C1 segment of cervical spinal cord (tissue), 14 donors: ENCODE measurements at places on chromosomes 12 and 14.

DNA sequence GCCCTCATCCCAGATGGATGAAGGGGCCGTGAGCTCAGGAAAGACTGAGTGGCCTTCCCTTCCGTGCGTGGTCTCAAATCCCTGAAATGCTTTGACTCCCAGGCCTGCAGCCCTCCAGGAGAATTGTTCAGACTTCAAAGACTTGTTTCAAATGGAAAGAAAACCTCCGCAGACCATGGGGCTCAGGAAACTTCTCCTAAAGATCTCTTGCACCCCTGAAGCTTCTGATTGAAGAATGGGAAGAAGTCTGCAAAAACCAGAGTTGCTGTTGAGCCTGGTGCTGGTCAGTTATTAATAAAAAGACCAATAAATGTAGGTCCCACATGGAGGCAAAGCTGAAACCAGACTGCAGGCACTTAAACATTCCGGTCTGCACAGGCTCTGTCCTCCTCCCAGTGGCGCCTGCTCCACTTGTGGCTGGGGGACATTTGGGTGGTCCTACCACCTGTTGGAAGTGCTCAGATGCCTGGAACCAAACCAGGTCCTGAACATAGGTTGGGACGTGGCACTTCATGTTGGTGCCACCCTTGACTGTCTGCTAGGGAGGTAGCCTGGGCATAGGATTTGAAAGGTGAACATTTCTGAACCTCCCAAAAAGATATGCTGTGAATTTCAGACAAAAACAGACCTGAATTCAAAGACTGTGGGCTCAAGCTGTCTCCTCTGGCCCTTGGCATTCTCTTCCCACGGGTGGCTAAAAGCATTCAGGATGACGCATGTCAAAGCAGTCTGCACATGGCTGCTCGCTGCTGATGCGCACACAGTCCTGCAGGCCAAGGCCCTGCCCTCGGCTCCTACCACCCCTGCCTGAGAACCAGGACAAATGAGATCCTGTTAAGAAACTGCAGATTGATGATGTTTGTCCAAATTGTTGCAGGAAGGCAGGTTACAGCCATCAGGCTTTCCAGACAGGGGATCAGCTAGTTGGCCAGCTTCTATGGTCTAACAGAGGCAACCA lies 36.2 kb upstream of the MEG3 start:
- no peak for DNase-seq

- DNase-seq: no peak
Measured at GRCh38 chr14:106069804-106070625, 543.6 kb downstream of the TMEM121 start.

- DNase-seq: no peak
Measured at GRCh38 chr12:48901278-48901677, 24.0 kb downstream of the FKBP11 start.

- DNase-seq: no peak
Measured at GRCh38 chr12:19483727-19484126, 44.4 kb downstream of the AEBP2 start.

- no peak for DNase-seq
Measured at GRCh38 chr12:100554608-100555077, 18.8 kb upstream of the GAS2L3 start.

DNA sequence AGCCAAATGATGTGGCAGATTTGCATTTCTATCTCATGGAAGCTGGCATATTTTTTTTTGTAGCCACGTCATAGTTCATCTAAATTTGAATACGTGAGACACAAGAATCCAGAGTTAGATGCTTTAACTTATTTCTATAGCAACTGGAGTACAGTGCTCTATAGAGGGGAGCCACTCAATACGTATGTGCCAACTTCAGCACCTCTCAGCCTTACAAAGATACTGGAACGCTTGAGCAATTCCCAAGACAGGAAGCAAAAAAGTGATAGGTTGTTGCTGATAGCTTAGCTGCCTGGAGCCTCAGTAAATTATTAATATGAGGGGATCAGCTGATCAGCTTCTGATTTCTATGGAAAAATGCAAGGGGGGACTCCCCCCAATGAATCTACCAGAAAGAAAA lies 24.1 kb upstream of the PELI2 start:
- no peak for DNase-seq

DNA sequence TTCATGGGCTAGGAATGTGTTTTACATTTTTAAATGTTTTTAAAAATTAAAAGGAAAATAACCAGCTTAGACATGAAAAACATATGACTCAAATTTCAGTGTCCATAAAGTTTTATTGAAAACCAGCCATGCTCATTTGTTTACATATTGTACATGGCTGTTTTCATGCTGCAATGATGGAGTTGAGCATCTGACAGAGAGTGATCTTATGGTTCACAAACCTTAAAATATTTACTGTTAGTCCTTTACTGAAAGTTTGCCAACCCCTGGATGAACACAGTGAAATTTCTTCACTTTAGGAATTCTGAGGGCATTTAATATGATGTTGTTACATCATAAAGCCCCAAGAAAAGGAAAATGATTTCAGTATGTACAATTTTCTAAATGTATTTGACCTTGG lies 16.1 kb downstream of the RASSF9 start:
- DNase-seq: no peak

DNA sequence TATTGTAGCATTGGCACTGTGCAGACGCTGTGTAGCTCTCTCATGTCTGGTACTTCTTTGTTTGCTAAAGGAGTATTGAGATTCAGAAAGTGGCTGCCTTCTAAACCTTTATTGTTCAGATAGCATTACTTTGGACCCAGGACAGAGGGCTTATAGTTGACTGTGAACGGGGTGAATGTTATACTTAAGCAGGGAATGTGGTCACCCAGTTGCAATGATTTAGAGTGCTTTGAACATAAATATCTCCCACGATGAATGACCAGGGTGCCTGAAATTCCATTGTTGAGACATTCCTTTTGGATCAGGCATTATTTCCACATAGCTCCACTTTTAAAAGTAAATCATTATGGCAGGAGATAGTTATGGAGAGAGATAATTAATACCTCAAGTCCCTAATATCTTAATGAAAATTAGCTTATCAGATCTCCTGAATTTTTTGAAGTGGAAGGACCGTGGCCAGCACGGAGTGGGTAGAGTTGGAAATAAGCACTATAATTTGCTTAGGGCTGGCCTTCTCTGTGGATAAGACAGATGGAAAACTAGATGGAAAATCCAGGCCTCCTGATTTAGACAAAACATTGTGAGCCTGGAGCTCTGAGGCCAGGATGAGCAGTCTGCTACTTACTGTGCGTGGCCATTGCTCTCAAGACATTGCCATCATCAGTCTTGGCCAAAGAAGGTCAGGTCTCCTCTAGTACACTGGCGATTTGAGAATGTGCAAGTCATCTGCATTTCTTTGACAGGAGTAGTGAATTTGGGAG lies 114.5 kb downstream of the ETV6 start:
- DNase-seq: no peak

DNA sequence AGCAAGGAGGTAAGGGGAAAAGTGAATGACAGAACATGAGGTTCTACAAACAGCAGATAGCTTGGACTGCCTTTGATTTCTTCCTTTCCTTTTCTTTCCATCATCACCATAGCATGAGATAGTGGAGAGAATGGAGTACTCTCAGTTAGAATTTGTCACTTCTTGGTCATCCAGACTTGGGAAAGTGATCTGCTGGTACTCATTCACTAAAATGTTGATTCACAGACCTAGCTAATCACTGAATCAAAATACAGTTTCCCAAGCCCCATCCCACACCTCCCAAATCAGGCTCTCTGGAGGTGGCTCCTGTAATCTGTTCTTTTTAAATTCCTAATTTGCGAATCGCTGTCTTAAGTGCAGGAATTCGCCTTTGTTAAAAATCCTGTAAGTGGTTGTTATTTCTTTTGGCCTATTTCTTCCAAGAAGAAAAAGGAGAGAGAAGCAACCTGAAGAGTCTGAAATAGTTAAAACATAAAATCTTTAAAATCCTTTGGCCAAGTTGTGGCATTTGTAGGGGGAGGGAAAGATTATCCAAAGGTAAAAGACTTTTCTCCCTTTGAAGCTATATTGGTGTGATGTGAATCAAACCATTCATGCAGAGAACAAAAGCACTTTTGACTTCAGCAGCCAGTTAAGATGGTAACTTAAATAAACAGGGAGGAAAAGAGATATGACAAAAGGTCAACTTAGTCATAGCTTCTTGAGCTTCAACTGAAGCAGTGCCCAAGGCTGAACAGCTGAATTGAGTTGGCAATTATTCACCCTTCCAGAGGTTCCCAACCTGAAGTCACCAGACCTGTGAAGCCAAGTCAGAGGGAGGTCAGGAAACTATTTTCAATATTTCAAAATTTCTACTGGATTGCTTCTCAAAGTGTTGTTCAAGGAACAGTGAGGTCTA lies 255.1 kb upstream of the KRR1 start:
- DNase-seq: no peak

- no peak for DNase-seq
Measured at GRCh38 chr12:70692681-70693288, 55.6 kb upstream of the PTPRB start.
